Left ventricle myocardium inferior (tissue), 1 donor: ENCODE measurements at places on chromosomes 7 and 10. TPM values are rescaled to one million over a fixed set of nuclear protein-coding genes. Genes with fewer than 3 reads are reported as not detected.

DNAJC12 gene
- 6.1 TPM for total RNA-seq

NRF1 gene
- 9.6 TPM for total RNA-seq

DNA sequence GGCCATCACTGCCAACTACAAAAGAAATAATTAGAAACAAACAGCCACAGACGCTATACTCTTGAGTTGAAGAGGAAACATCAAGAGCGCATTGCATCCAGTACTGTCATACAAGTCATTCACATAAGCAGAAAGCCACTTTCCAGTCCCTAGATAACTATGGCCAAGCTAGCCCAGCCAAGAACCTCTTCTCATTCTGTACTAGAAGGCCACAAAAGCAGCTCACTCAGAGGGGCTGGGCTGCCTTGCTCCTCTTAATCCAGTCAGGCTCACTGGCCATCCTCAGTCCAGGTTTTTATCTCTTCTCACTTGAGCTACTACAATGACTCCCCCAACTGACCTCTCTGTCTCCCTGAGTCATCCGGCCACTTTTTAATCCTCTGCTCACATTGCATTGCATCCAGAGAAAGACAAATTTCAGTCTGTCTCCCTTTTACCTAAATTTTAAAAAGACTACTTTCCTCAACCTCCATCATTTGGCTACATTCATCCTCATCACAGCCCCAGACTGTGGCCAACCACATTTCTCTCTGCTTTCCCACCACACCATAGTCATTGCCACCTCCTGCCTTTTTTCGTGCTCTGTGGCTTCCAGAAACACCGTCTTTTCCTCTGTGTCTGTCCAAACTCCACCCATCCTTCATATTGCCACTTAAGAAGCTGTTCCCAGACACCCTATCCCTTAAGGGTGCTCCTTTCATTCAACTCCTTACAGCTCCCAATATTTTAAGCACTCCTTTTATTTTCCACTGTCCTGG is 25.0 kb downstream of the PPP1R3C start:
- peak; percentile 20 for DNase-seq
- H3K4me1 ChIP-seq: peaks cover 63% of the 10 kb centered on the region
- peak overlapping the region; percentile 46 for H3K4me3 ChIP-seq
- H3K27me3 ChIP-seq: no peaks in the 10 kb centered on the region
- H3K27ac ChIP-seq: peak overlapping the region; percentile 93
- no peaks in the 10 kb centered on the region for H3K36me3 ChIP-seq

- H3K4me3 ChIP-seq: no peak overlapping the region
- H3K27me3 ChIP-seq: no peaks in the 10 kb centered on the region
- H3K36me3 ChIP-seq: no peaks in the 10 kb centered on the region
- H3K27ac ChIP-seq: no peak overlapping the region
- no peak for DNase-seq
These were observed 41.4 kb upstream of the GTF2I start for GRCh38 chr7:74615933-74616780.

DNA sequence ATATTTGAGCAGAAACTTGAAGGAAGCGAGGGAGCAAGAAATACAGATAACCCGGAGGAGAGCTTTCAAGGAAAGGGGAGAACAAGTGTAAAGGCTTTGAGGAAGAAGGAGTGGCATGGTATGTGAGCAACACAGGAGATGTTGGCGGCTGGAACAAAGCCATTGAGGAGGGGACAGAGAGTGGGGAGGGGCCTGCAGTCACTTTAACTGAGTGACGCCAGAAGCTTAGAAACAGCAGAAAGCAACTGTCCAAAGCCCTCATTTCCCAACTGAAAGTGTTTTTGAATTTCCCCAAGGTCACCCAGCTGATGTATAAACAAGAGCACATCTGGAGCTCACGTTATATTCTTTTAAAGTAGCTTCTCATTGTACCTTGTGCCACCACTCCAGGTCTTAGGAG is 19.1 kb downstream of the AUTS2 start:
- no peak for DNase-seq
- no peak overlapping the region for H3K4me3 ChIP-seq
- H3K27me3 ChIP-seq: no peaks in the 10 kb centered on the region
- no peak overlapping the region for H3K27ac ChIP-seq
- peaks cover 13% of the 10 kb centered on the region for H3K4me1 ChIP-seq
